ENCODE measurements at places on chromosomes 3 and 15. TPM values are rescaled to one million over a fixed set of nuclear protein-coding genes. Genes with fewer than 3 reads are reported as not detected.

The SLC25A38 gene
- total RNA-seq, result 18.0 TPM

The EPHB3 gene
- total RNA-seq, result 8.5 TPM

The SLC9A9 gene
- total RNA-seq, result 8.0 TPM

The IL17RB gene
- 0.11 TPM for total RNA-seq

The ARGFX gene
- total RNA-seq, result not detected

The SPRED1 gene
- total RNA-seq, result 56.8 TPM

The SIAH2 gene
- total RNA-seq, result 25.7 TPM

The AGBL1 gene
- not detected for total RNA-seq

The TRPM1 gene
- total RNA-seq, result not detected

The LTK gene
- total RNA-seq, result 0.37 TPM

The GJD2 gene
- not detected for total RNA-seq

The CYP8B1 gene
- not detected for total RNA-seq

The EFCC1 gene
- total RNA-seq, result not detected

The PLAAT1 gene
- total RNA-seq, result 0.66 TPM

Measured in uterine smooth muscle cell (primary cell).